ENCODE measurements at places on chromosomes 16 and 17.

DNA sequence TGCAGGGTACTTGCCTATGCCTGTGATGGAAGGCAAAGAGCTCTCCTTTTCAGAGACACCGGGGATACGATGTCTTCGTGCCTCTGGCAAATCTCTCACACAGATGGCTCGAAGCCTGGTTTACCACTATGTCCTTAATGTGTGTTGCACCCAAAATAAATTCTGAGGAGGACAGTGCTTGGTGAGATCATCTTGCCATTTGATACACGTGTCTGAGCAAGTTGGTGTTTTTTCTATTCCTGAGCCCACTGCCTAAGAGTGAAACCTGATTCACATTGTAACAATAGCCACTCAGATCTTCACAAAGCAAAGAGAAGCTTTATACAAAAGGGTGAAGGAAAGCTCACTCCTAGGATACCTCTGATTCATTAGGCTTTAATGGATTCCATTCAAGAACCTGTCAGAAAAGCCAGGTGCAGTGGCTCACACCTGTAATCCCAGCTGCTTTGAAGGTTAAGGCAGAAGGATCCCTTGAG lies 33.1 kb upstream of the AKAP1 start:
- DNase-seq = peak; percentile 45

DNA sequence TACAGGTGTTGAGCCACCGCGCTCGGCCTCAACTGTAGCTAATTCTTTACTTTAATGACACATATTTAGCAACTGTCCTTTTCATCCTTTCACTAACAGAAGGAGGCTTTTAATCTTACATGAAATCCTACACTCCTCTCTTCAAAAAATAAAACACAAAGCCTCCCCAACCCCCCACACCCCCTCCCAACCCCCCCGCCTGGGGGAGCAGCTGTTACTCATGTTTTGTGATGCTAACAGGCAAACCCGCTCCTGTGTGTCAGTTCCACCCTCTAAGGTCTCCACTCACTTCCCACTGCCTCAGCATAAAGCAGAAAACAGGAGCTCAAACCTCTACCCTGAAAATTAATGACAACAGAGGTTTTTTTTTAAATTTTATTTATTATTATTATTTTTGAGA lies 55.4 kb upstream of the SLC25A19 start:
- DNase-seq = no peak

- DNase-seq = no peak
Measured at GRCh38 chr17:58384897-58385296, 32.4 kb downstream of the RNF43 start.

DNA sequence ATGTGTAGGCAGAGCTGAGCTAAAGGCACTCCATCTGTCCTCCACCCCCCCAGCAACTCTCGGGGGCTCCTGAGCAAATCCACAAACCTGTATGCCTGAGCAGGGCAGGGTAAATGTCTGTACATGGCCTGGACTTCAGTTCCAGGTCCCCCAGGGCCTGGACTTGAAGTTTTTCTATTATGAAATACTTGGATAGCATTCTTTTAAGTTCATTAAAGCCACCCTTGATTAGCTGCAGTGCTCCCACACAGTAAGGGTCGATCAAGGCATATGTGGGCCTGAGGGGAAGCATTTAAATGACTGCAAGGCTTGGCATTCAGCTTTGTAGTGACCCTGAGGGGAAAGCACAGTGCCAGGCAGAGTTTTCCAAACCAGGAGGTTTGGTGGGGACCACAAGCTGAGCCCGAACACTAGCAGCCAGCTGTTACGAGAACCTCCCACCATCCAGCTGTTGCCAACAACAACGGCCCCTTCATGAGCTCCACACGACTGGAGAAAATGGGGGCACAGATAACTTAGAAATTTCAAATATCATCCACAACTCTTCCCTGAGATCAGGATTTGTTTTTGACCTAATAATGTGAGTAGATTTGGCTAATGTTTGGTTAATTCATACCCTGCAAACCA lies 6.7 kb downstream of the FAM117A start:
- no peak for DNase-seq

GRCh38 chr16:12255919-12256665 lies 279.6 kb downstream of the SNX29 start:
- peak; percentile 14 for DNase-seq

- DNase-seq = no peak
Measured at GRCh38 chr17:45093444-45094110, 32.5 kb downstream of the NMT1 start.

DNA sequence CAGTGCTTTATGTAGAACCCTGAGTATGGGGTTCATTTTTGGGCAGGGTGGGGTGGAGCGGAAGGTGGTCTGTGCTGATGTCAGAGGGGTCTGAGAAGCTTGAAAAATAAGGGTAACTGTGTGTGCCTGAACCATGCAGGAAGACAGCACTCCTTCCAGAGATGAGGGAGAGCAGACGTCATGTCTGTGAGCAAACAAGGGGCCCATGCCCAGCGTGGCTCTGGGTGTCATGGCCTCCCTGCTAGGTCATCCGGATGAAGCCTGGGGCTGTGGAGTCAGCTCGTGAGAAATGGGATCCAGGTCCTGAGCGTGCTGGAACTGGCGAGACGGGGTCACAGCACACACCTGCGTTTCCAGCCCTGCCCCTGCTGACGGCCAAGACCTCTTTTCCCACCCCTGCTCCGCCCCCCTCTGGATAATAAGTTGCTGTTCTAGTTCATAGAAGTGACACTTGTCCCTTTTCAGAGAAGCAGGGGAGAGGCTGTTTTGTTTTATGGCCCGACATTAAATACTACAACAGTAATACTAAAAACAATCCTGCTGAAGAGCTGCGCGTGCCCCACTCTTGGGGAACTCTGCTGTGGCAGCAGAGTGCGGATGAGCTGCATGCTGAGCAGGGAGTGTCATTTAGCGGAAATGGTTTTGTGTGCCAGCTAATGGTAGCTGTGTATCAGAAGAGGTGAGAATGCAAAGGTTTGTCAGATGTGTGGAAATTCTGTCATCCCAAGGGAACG lies 92.6 kb downstream of the RPTOR start:
- DNase-seq = peak; percentile 17

- DNase-seq = no peak
Measured at GRCh38 chr16:66131156-66131807, 235.2 kb upstream of the CDH5 start.

GRCh38 chr17:73278465-73279453 lies 17.1 kb upstream of the CPSF4L start:
- DNase-seq = peak; percentile 74

DNA sequence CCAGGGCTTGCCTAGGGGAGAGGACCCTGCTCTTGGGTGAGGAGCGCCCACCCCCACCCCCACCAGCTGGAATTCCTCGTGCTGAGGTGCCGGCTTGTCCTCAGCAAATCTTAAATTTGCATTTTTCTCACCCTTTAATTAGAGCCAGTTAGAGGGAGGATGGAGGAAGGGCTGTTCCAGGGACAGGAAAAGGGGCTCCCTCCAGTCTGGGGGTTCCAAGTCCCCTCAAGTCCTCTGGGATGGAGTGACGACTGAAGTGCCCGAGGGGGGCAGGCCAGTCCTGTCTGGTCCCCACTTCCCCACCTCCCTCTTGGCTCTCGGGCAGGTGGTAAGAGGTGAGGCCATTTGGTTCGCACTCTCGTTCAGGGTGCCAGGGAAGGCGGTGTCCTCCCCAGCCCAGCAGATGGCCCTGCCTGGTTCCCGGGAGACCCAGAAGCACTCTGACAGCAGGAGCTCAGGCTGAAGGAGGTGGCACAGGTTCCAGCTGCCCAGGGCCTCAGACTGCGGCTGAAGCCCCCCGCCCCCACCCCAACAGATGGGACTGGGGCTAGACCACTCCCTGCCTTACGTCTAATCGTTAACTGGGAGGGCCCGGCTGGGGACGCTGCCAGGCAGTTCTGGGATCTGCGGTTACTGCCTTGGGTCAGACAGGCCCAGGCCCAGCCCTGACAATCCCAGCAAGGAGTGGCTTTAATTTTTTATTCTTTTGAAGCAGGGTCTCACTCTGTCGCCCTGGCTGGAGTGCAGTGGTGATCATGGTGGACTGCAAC lies 2.2 kb downstream of the RAB26 start:
- peak; percentile 77 for DNase-seq

GRCh38 chr16:71357681-71358080 lies 842 bp upstream of the CALB2 start:
- peak; percentile 26 for DNase-seq

DNA sequence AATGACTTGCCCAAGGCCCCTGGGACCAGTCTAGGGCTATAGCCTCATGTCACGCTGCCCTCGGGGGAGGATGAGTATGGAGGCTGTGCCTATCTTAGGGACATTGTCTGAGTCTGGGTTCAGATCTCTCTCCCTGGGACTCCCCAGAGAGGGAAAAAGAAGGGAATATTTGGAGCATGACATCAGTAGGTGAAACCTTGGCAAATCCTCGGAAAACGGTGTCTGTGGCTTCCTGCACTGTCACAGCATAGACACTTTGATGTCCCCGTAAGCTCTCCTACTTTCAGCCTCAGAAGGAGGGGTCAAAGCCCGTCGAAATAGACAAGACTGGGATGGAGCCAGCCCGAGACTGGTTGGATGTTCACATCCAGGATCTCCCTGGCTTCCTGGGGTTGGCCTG lies 11.3 kb downstream of the MEOX1 start:
- no peak for DNase-seq

DNA sequence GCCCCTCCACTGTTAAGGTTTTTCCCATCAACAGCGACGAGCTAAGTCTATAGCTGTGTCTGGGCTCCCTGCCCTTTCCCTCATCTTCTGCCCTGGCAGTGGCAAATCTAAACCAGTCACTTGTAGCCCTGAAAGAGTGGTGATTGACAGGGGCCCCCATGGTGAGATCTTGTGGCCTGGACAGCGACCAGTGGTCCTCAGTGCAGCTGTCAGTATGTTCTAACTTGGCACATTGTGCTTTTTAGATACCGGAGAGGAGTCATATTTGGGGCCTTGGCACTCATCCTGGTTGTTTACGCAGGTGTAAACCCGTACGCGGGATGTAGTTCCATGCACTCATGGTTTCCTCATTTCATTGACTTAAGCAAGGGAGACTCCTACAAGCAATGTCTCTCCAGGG lies 57.5 kb upstream of the ARHGAP44 start:
- no peak for DNase-seq

- DNase-seq = no peak
Measured at GRCh38 chr16:21265104-21265837, 12.8 kb downstream of the CRYM start.

DNA sequence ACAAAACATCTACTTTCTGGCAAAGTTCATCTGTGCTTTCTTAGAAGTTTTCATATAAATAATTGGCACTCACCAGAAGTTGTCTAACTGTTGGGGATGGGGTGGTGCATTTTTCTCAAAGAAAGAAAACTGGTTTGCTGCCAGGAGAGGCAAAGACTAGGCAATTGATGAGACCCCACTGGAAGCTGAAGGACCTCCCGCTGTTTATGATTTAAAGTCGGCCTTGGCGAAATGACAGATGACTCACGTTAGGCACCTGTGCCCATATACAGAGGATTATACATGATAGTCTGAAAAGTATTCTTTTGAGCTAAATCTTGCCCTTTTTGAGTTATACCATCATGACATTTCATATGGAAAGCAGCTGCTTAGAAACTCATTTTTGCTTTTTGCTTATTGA lies 193.0 kb upstream of the ZFHX3 start:
- DNase-seq = peak; percentile 9

DNA sequence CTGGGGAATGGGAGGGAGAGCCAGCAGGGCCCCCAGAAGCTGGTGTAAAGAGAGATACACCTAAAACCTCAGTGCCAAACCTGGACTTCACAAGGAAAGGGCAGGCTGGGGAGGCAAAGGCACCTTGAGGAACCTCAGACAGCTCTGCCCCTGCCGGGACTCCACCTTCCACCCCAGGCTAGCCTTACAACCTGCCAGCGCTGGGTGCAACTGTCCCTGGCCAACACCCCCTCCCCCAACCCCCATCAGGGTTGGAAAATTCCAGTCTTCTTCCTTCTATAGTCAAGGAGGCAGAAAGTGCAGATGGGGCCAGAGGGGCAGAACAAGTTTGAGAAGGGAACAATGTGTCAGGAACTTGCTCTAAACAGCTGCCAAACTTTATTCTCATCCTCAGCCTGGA lies 2.2 kb downstream of the YBX2 start:
- DNase-seq = no peak

- peak; percentile 7 for DNase-seq
Measured at GRCh38 chr17:2885733-2886132, 89.5 kb downstream of the RAP1GAP2 start.

DNA sequence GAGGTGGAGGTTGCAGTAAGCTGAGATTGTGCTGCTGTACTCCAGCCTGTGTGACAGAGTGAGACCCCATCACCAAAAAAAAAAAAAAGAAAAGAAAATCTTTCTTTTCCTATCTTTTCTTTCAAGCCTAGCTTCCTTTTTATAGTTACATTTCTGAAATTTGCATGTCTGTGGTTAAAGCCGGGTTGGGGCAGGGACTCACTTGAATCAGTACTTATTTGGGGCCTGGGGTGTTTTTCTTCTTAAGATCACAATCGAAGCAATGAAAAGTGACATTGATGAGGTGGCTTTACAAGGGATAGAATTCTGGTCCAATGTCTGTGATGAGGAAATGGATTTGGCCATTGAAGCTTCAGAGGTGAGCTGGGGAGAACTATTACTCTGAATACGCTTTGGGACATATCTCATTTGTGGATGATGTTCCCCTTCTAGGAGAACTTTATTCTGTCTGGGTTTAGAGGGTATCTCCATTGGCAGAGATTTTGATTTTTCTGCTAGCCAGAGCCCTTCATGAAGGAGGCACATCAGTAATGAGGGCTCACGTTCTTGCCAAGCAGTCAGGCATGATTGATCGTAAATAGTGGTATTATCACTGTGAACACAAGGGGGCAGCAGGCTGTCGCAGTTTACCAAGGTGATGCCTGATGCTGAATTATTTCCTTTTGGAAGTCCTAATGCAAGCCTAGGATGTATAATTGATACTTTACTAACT lies 14.3 kb downstream of the KPNB1 start:
- DNase-seq = peak; percentile 56

DNA sequence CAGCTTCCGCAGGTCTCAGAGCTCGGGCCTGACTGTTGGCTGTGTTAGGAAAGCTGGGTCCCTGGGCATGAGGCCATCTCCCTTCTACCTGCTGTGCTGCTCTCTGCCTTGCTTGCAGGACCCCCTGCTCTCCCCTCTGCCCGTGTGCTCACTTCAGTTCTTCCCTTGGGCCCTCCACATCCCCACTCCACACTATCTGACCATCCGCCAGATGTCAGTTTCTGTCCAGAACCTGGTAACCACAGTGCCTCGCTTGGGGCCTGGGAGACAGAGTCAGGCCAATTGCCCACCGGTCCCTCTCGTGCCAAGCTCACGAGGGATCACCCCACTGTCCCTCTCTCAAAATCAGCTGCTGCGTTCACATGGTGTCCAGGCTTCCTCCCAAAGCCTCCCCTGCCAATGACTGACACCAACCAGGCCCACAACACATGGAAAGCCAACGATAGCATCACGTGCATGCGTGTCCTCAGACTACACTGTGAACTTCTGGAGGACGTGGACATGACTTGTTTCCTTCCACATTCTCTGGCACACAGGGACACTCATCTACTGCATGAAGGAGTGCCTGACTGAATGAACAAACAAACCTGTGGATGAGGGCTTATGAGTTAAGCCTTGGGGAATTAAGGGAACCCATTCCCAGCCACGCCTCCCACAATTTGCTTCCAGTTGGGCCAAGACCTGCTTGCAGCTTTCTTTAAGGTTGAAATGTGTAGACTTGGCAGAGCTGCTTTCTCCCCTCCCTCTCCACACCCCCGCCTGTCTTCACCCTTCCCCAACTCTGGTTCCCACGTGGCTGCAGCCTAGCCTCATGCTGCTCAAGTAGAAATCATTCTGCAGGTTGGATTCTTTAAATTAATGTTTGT lies 72.5 kb upstream of the ZNF423 start:
- no peak for DNase-seq

- no peak for DNase-seq
Measured at GRCh38 chr17:77942112-77942988, 16.2 kb upstream of the TNRC6C start.

GRCh38 chr17:29977836-29978235 lies 36.4 kb downstream of the EFCAB5 start:
- no peak for DNase-seq

- no peak for DNase-seq
Measured at GRCh38 chr17:10742431-10742830, 12.6 kb upstream of the TMEM220 start.
